Stimulated activated naive B cell treated with anti-CD40 and anti-IgM and Interleukin-4, amounts not matched to agents 10 μg/mL and 1 μg/mL and 100 μg/mL, for 72 hours (primary cell): ENCODE measurements at places on chromosomes 6 and 20.

GRCh38 chr6:14713966-14714631 is 531.8 kb upstream of the JARID2 start:
- no peak for DNase-seq
- H3K4me1 ChIP-seq, result peaks cover 75% of the 10 kb centered on the region
- H3K27ac ChIP-seq, result peak overlapping the region; percentile 68
- no peaks in the 10 kb centered on the region for H3K27me3 ChIP-seq
- H3K36me3 ChIP-seq, result peaks cover 23% of the 10 kb centered on the region
- H3K4me3 ChIP-seq, result no peak overlapping the region

DNA sequence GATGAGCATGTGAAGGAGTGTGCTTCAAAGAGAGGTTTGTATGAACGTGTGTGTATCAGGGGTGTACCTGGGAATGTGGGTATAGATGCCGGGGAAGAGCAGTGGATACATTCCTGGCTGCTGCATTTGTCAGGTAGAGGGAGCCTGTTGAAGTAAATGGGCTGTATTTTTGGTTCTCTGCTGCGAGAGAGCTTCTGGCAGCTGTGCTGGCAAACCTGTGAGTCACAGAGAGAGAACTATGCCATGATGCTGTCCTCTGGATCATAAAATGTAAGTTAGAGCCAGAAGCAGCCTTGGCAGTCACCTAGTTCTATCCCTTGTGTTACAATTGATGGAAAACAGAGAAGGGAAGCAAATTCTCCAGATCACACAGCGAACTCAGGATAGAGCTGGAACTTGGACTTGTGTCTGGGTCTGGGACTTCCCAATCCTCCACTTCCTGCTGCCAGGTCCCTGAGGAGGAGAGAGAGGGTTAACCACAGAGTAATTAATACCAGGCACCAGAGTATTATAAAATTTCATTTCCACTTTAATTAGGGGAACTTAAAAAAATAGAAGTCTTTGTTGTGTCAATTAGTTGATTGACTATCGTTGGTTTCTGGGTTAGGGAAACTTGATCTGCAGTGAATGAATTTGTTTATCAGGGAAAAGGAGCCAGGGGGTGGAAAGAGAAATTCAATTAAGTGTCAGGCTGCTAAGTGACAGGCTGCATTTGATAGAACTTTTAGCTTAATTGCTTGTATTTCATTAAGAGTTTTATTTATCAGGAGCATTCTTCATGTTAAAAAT is 41.1 kb upstream of the GTSF1L start:
- H3K4me1 ChIP-seq, result peaks cover 15% of the 10 kb centered on the region
- H3K36me3 ChIP-seq, result no peaks in the 10 kb centered on the region
- DNase-seq, result no peak
- H3K4me3 ChIP-seq, result no peak overlapping the region
- peaks cover 48% of the 10 kb centered on the region for H3K27me3 ChIP-seq

DNA sequence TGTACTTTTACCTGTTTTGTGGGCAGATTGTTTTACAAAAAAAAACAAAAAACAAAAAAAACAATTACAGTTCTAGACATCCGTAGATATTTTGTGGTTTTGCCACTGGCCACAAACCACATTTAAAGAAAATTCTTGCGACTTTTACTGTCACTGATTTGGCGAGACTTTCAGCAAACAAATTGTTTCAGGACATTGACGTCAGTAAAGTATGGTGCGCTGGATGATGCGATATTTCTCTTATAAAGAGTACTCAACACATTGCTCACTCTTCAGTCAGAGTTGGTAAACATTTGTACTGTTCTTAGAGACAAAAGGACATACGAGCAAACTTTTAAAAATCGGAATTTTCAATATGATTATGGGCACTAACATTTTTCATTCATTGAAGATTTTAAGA is 229.8 kb downstream of the HAO1 start:
- no peaks in the 10 kb centered on the region for H3K36me3 ChIP-seq
- H3K27ac ChIP-seq, result no peak overlapping the region
- H3K27me3 ChIP-seq, result no peaks in the 10 kb centered on the region
- no peak for DNase-seq
- no peaks in the 10 kb centered on the region for H3K4me1 ChIP-seq

- peaks cover 90% of the 10 kb centered on the region for H3K27me3 ChIP-seq
- H3K36me3 ChIP-seq, result no peaks in the 10 kb centered on the region
- H3K4me3 ChIP-seq, result no peak overlapping the region
Observed at GRCh38 chr20:40683221-40683893, 5.7 kb downstream of the MAFB start.

- no peak overlapping the region for H3K4me3 ChIP-seq
- no peak overlapping the region for H3K27ac ChIP-seq
- peaks cover 6% of the 10 kb centered on the region for H3K4me1 ChIP-seq
- no peak for DNase-seq
Observed at GRCh38 chr6:29757701-29758293, 34.6 kb downstream of the HLA-F start.

DNA sequence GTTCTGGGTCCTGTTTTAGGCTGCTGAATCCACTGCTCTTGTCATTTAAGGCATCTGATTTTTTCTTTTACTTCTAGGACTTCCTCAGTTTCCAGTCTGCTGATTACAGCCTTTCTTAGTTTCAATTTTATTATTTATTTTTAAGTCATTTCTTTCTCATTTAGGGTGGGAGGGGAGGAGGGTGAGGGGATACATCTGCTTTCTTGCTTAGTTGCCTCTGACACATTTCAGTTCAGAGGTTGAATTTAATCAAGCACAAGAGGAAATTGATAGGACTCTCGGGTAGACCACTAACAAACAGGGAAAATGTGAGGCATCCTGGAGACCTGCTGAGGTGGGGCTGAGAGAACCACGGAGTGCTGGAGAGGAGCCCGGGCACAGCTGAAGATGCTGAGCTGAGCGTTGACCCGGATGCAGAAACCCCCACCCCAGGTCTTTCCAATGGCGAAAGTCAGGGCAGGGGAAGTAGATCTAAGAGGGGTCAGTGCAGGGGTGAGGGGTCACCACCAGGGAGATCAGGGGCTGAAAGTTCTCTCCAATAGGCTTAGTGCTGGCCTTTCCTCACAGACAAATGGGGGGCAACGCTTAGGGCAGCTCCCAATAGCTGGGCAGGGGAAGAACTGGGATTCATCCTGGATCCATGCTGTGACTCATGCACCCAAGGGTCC is 7.6 kb upstream of the TREML2 start:
- H3K4me1 ChIP-seq, result peaks cover 49% of the 10 kb centered on the region
- H3K4me3 ChIP-seq, result peak overlapping the region; percentile 81
- peaks cover 17% of the 10 kb centered on the region for H3K36me3 ChIP-seq

DNA sequence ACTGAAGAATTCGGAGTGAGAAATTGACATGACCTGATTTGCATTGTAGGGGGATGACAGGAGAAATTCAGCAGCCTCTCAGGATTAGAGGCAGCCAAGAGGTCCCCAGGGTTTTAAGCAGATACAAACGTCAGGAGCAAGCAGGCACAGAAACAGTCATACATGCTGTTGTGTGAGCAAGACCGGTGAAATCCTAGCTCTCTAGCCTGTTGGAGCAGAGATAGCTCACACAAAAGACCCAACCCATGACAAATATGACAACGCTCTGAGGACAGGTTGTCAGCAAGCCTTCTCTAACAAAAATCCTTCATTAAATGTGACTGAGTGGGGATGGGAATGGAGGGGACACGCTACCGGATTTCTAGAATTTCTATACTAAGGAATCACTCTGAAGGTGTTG is 23.0 kb upstream of the AKAP12 start:
- H3K27me3 ChIP-seq, result peaks cover 6% of the 10 kb centered on the region
- no peaks in the 10 kb centered on the region for H3K4me1 ChIP-seq
